ENCODE measurements at places on chromosomes 2 and 18.

- no peak for DNase-seq
Measured at GRCh38 chr2:230043025-230043424, 25.7 kb downstream of the SLC16A14 start.

DNA sequence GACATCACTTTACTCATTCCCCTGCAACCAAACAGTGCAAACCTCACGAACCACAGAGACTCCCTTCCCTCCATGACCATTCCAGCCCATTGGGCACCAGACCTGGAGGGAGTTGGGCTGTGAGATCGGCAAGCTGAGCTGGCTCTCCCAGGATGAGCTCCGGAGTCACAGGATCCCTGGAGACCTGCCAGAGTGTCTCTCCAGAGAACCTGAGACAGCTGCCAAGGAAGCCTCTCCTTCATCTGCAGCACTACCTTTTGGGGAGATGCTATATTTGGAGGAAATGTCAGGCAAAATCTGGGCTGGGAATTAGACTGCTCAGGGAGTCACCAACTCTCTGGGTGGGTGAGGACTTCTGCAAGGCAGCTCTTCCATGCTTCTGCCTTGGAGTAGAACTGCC, 417.4 kb downstream of the TNS1 start:
- no peak for DNase-seq

DNA sequence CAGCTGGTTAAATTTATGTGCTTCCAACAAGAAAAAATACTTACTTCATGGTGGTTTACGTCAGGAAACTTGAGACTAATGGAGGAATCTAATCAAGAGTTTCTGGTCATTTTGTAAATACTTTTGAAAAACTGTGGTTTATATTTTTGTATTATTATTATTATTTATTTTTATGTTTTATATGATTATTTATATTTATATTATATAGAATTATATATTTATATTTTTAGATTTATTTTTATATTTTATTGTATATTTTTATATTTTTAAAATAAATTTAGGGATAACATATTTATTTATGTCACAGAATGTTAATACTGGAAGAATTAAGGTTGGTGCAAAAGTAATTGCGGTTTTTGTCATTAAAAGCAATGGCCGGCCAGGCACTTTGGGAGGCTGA, 474.5 kb upstream of the DDX18 start:
- no peak for DNase-seq

DNA sequence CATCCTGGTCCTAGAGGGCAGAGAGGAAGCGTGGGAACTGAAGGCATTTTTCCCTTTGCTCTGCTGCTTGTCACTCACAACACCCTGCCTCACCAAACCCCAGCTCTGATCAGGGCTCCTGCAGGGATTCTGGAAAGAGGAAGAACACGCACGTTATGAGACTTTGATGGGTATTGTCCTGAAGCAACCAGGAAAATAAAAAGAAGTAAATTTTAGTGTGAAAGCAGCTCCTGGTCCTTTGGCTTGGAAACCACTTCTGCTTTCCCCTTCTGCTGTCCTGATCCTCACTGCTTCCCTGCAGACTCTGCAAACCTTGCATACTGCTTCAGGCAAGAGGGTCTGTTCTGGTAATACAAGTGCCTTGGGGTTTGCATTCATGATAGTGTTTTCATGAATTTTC, 164.1 kb downstream of the SLC8A1 start:
- no peak for DNase-seq

GRCh38 chr2:61210332-61210981, 48.5 kb downstream of the C2orf74 start:
- no peak for DNase-seq

- no peak for DNase-seq
Measured at GRCh38 chr2:209624192-209624938, 147.3 kb upstream of the UNC80 start.

DNA sequence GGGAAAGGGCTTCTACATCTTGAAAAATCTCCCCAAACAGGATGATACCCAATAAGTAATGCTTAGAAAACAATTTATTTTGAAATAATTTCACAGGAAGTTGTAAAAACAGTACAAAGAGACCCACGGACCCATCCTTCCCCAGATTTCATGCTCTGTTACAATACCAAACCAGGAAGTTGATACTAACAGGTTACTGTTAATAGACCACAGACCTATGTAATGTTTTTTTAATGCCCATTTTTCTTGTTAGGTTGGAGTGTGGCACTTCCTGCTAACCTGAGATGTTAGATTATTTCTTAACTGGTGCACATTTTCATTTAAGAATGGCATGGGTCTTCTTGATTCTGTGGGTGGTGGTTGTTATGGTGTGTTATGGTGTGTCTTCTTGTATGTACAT, 21.4 kb upstream of the MGAT5 start:
- no peak for DNase-seq

- DNase-seq: no peak
Measured at GRCh38 chr2:26976237-26976636, 5.8 kb downstream of the MAPRE3 start.

GRCh38 chr18:3747176-3747973, 297.4 kb downstream of the TGIF1 start:
- DNase-seq: no peak

DNA sequence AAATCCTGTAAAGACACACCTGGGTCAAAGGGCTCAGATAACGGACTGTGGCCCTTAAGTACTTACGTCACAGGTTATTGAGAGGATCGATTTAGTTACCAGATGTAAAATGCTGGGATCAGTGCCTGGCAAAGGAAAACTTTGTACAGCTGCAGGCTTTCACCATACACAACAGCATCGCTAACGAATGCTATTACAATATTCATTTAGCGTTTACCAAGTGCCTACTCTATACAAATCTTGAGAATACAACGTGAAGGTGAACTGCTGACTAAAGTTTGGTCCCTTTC, 619 bp upstream of the MSH6 start:
- no peak for DNase-seq
